ENCODE measurements at places on chromosomes 11 and 22.

DNA sequence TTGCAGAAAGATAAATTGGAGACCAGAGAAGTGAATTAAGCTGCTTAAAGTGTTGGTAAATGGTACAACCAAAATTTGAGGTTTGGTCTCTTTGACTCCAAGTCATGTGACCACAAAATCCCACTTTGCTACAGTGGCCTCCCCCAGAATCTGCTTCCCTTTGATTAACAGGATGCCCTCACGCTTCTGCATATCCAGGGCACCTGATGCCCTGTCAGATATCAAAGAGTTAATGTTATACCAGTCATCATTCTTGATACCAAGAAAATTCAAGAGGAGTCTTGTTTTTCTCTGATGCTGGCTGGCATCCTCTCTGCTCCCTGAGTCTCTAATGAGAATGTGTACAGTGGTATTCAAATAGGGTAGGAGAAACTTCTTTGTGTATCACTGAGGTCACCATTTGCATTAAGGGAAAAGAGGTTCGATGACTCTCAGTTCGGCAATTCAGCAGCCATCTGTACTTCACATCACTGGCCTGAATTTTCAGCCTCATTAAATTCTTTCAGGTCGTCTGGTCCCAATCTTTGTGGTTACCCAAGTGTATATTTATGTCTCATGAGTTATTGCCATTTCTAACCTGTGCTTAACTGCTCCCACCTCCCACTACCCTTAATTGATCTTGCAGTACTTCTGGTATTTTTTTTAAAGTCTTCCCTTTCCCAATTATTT, 73.9 kb downstream of the BDNF start:
- no peak for DNase-seq

DNA sequence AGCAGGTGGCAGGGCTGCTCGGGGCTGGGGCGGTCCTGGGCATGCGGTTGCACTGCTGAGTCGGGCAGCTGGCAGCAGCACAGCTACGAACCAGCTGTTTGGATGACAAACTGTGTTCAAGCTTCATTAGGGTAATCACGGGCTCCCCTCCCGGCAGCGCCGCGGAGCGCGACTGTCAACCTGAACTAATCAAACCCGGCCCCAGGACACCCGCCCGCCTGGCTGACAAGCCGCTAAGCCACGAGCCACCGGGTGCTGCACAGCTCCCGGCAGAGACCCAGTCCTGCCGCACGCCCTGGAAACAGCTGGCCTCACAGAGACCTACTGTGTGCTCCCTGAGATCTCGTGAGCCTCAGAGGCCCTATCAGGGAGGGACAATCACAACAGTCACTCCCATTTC, 60.6 kb upstream of the TCF20 start:
- DNase-seq, result no peak

- DNase-seq, result no peak
Observed at GRCh38 chr11:121090145-121090721, 10.8 kb upstream of the TECTA start.

GRCh38 chr11:106398502-106399075, 321.1 kb downstream of the AASDHPPT start:
- no peak for DNase-seq

DNA sequence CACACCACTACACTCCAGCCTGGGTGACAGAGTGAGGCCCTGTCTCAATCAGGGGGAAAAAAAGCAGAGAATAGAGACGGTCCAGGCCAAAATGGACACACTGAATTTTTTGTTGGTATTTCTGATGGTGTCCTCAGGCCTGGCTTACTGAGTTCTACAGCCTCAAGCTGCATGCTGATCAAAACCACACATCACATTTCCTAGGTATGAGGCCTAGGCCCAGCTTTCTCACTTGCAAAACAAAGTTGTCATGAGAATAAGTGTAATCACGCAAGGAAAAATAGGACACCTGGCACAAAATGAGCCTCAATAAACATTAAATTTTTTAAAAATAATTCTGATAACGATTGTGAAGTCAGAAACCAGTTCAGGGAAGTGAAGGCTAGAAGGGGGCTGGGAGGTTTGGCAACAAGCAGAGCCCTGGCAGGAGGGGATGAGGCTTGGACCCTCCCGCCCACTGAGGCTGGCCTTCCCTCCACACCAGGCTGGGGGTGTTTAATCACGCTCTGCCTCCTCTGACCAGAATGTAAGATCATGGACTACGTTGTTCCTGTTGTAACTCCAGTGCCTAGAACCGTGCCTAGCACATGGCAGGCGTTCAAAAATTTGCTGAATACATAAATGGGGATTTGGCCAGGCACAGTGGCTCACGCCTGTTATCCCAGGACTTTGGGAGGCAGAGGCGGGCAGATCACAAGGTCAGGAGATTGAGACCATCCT, 18.1 kb downstream of the PACSIN2 start:
- DNase-seq, result no peak

DNA sequence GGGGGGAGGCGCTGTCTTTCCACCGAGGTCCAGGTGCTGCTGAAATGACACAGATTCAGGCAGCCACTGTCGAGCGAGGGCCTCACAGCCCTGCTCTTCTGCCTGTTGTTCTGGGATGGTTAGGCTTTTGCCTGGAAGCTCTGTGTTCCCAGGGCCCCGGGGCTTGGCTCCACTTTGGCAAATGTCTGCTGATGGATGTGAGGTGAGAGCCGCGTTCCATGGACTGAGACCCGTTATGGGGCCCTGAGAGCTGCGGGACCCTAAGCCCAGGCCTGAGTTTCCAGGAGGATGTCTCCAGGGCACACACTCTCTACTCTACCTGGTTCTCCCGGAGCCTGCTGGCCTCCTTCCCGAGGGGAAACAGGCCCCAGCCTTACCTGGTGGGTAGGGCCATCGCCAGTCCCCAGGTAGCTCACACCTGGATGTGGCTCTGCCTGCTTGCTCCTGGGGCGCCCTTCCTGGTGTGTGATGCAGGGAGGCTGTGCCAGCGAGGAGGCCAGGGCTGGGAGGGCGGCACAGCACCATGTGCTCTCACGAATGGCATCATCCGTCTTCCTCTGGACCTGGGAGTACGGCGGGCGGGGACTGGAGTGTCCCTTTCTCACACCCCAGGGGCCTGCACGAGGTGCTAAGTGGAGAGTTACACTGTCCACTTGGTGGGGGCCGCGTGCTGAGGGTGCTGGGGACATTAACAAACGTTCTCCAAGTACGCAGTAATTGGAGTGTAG, 435.5 kb downstream of the TBC1D22A start:
- no peak for DNase-seq

- no peak for DNase-seq
Observed at GRCh38 chr11:117428186-117428855, 100.7 kb downstream of the CEP164 start.

DNA sequence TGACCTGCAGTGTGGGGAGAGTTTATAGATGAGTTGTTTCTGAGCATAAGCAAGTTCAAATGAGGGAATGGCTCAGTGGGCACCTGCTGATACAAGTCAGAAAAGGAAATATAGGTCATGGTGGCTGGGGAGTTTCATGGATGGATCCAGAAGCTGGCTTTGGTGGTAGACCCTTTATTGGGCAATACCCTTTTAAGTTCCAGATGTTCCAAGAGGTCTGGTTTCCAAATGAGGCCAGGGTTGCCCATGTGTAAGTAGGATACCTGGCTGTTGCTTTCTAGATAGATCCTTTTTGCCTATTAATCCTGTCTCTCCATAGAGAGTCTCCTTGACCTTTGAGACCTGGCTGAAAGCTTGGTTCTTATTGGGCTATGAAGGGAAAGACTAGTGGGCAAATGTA, 2.2 kb downstream of the STIM1 start:
- no peak for DNase-seq

DNA sequence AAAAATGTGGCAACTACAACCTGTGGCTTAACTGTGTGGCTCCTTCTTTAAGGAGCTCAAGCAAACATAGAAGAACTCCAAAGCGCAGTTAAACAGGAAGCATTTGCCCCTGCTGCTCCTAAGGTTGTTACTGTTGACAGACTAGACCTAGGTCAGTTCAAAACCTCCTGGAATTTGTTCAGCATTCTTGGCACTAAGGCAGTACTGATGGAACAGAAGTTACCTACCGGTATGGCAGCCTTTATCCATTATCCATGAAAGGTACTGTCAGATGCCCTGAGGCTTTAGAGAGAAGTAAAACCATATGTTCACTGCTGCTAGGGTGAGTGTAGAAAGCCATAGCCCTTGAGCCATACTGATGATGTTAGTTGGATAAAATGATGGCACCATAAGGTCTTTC, 916.5 kb upstream of the FAT3 start:
- no peak for DNase-seq

- DNase-seq, result no peak
Observed at GRCh38 chr11:45048313-45048841, 97.7 kb upstream of the TP53I11 start.

GRCh38 chr11:47130543-47130942, 46.1 kb downstream of the ARFGAP2 start:
- DNase-seq, result no peak

DNA sequence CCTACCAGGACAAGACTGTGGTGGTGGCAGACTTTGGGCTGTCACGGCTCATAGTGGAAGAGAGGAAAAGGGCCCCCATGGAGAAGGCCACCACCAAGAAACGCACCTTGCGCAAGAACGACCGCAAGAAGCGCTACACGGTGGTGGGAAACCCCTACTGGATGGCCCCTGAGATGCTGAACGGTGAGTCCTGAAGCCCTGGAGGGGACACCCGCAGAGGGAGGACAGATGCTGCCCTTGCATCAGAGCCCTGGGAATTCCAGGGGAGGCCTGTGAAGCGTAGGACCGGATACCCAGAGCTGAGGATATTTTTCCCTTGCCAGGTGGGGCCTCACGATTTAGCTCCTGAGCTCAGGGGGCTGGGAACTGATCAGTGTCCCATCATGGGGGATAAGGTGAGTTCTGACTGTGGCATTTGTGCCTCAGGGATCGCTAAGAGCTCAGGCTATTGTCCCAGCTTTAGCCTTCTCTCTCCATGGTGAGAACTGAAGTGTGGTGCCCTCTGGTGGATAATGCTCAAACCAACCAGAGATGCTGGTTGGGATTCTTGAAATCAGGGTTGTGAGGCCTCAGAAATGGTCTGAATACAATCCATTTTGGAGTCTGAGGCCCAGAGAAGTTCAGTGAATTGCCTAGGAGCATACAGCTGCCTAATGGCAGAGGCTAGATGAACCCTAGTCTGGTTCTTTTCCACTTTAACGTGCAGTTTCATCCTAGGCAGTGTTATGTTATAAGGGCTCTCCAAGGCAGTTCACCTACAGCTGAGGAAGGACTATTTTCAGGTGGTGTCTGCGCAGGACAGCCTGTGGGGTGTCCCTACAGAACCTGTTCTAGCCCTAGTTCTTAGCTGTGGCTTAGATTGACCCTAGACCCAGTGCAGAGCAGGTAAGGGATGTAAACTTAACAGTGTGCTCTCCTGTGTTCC, 19.5 kb downstream of the PIK3IP1 start:
- DNase-seq, result peak; percentile 32

GRCh38 chr11:68912254-68912653, 8.6 kb downstream of the IGHMBP2 start:
- no peak for DNase-seq

DNA sequence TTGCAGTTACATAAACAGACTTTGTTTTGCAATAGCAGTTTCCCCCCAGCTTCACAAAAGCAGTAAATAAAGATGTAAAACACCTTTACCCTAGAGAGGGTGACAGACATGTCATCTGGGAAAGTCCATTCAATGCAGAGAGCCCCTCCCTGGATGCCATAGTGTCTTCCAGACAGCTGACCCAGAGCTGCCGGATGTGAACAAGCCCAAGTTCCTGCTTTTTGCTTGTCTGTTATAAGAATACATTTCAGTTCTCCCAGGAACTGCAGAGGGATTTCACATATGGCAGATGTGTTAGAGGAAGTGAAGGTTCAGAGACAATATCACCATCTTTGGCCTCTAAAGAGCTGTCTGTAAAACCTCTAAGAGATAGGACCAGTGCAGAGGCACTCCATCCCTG, 48.9 kb downstream of the RELT start:
- DNase-seq, result no peak

GRCh38 chr22:37526376-37526775, 7.2 kb upstream of the CARD10 start:
- no peak for DNase-seq

- DNase-seq, result no peak
Observed at GRCh38 chr22:49007013-49007653, 820.5 kb downstream of the BRD1 start.

DNA sequence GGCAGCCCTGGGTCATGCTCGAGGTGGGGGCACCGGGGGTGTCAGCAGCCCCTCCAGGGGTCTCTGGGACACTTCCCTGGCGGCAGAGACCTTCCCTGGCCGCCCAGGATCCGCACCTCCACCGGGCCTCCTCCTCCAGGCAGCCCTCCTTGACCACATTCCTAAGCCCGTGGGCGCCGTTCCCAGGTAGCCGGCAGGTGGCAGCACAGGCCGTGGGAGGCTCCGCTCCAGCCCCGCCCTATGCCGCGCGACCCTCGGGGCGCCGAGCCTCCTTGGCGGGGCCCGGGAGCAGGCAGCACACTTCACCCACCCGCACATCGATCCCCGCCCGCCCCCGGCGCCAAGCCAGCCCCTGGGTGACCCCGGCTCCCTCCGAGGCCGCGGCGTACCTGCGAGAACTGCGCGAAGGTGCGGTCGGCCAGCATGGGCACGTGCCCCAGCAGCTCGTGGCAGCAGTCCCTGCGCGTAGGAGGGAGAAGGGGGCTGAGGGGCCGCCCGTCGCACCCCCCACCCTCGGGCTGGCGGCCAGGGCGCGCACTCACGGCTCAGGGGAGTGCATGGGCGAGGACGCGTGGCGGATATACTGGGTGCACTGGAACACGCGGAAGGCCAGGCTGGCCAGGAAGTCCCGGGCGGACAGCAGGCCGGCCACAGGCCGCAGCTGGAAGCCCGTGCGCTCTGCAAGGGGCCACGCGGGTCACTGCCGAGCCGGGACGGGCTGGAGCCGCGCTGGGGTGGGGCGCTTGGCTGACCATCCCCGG, 5.3 kb upstream of the INS start:
- no peak for DNase-seq

GRCh38 chr11:79697905-79698304, 257.1 kb upstream of the TENM4 start:
- no peak for DNase-seq

DNA sequence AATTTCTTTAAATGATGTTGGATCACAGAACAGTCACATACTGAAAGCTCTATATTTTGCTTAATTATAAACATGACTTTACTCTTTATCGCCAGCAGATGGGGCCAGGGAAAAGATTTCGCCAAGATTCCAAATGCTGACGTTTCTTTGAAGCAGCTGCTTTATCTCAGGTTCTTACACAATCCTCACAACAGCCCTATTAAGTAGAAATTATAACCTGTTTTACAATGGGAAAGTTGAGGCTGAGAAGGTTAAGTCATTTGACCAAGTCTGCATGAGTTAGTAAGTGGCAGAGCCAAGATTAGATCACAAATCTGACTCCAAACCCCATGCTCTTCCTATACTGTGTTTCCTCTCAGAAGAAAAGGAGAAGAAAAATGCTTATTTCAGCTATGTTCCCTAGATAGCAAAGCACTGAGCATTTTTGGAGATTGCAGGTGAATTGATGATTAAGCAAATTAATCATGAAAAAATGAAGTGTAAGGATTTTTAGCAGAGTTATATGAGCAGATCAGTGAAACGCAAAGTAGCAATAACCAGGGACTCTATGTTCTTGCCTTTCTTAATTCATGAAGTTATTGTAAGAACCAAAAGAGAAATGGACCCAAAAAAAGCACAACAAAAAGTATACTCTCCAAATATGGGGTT, 79.0 kb downstream of the AASDHPPT start:
- DNase-seq, result peak; percentile 70

GRCh38 chr11:128720522-128720985, 26.7 kb downstream of the FLI1 start:
- no peak for DNase-seq

Data from AG04450 (cell line).